ENCODE measurements at places on chromosomes 1 and 21.
A peak's percentile ranks its signal among the peaks of the same experiment; 100 is the strongest.

DNA sequence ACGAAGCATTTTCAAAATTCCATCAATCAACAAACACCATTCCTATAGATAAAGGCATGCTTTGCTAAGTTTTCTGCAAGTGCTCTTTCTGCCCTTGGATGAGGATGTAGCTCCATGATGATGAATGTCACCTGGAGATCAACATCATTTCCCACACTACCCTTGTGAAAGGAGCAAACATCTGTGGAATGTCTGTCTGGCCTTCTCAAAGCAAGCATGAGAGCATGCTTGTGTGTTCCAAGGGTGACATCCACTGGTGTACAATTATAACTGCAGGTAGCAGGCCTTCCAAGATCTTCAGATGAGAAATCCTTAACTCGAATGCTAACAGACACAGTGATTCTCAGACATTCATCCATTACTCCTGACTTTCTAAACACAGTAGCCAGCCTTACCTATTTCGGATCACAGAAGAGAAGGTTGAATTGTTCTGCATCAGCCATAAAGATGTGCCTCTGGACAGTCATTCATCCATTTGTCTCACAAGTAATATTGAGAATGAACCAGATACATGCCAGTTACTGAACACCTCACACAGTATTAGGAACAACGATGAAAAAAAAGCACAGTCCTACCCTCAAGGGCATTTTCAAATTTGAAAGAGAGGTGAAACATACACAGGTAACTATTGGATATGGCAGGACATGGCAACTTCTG lies 162.4 kb downstream of the TPR start:
- DNase-seq = peak; percentile 73

- no peak for DNase-seq
These were observed 49.6 kb downstream of the AK4 start for GRCh38 chr1:65197636-65198035.

- no peak for DNase-seq
These were observed 275.2 kb upstream of the NEGR1 start for GRCh38 chr1:72557446-72558049.

GRCh38 chr21:44924606-44925377 lies 4.1 kb upstream of the ITGB2 start:
- no peak for DNase-seq

GRCh38 chr1:186681121-186681520 lies 898 bp upstream of the PTGS2 start:
- DNase-seq = no peak

GRCh38 chr1:3542676-3543075 lies 68.6 kb downstream of the MEGF6 start:
- no peak for DNase-seq

DNA sequence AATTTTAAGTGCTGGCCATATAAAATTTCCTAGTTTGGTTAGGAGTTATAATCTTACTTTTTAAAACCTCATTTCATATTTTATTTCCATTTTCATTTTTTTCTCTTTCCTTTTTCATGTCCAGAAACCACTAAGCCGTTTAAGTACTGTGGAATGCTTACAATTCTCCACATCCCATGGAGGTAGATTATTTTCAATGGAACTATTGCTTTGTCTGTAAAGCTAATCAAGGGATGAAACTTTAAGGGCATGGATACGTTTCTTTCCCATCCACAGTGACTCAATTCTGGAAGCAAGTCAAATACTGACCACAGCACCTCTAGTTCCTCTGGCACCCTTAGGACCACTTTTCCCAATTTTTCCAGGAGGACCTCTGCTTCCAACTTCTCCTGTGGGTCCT lies 139.1 kb upstream of the ZNHIT6 start:
- DNase-seq = no peak

DNA sequence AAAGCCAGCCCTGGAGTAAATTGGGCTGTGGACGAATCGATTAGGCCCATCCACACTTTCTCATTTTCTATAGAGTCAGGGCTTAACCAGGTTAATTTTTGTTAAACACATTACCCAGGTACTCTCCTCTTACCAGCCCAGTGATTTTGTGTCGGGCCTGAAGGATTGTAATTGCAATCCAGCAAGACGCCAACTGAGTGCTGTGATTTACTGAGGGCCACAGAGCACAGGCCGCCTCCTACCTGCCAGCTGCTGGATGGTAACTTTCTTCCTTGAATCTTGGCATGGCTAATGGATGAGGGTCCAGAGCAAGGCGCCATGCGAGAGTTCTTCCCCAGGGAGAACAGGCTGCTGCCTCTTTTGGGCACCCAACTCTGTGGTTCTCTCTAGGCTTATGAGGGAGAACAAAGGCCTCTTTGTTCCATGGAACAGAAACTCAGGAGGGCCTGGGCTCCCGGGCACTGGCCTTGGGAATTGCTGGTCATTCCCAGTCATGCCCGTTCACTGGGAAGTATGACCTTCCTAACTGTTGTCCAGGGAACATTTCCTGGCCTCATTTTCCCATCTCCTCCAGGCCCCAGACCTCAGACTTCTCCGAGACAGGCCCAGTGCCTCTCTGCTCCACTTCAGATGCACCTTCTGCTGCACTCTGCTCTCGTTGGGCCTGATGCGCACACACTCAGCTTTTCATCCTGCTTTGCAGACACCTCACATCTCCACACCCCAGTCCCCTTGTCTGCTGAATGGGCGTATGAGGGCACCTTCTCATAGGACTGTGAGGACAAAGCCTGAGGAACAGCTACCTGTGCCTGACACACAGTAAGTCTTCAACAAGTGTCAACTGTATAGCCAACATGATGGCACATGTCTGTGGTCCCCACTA lies 57.3 kb downstream of the SYF2 start:
- peak; percentile 80 for DNase-seq

DNA sequence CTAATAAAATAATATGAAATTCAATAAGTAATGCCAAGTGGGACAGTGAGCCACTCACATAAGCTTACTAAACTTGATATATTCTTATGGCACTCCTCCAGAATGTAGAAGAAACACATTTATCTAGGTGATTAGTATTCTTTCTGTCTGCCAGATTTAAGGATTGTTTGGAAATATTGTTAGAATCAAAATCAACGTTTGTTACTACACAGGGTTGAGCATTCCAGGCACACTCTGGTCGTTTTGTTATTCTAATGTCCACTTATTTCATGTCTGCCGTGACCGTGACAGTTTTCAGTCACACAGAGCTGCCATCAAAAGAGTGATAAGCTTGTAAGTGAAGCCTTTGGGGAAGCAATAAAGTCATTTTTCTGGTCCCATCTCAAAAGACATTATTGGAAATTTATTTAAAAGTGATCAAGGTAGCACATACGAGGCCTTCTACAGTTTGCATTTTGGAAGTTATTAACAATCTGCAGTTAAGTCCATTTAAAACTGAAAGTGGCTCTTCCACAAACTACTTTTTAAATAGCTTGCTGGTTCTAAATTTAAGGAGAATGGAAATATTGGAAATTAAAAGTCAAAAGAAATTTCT lies 38.0 kb downstream of the NFIA start:
- DNase-seq = no peak

DNA sequence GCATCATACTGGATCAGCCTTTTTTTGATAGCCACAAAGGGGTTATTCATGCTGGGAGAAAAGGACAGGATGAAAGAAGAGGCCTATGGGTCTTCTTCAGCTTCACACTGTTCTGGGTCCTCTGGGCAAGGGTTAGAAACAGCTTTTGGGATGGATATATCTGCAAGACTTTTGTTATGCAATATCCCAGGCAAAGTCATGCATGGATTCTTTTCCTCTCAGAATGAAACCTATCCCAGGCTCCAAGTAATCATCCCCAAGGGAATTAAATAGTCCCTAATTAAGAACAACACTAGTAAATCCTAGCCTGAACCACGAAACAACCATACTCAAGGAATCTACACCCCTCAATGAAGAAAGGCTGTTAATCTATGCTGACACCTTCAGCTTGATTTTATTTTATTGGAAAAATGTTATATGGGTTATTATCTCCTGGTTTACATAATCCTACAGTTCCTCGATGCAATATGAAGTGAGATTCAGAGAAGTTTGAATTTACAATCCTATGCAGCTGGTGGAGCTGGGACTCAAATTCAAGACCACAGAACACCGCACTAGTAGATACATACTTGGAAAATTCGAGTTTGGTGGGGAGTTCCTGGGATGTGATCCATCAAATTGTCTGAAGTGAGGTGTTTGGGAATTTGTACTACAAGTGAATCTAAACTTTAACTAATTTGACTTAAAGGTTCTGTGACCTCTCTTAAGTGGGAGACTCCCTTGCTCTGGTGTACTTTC lies 338.6 kb downstream of the TBX15 start:
- no peak for DNase-seq

DNA sequence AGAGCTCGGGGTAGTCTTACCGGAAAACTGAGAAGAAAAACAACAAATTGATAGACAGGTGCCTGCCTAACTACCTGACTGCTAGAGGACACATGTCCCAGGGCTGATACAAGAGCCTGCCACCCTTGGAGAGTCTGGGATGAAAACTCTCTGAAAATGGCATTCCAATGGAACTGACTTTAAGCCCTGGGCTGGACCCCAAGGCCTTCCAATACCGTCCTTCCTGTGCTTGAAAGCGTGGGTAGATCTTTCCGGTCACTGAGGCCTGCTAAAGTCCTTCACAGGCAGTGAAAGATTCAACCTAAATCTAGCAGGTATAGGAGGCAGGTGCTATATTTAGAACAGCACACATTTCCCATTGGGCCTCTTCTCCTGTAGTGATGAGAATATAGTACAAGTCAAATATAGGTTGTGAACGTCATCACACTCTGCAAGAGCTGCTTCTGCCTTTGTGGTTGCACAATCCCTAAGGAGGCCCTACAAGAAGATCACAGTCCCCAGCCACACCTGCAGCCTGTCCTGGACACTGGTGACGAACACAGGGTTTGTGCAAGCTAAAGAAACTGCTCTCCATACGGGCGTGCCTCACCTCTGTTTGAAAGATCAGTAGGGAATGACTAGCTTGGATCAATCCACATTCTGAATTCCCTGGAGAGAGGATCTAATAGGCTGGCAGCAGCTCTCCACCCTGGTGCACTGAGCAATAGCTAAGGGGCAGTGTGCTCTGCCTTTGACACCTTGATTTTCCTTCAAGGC lies 876 bp upstream of the CHML start:
- DNase-seq = no peak

GRCh38 chr21:42707207-42707830 lies 53.9 kb downstream of the PDE9A start:
- DNase-seq = no peak

GRCh38 chr1:193762236-193762635 lies 575.8 kb upstream of the B3GALT2 start:
- DNase-seq = no peak

- DNase-seq = no peak
These were observed 522.6 kb downstream of the PTPRU start for GRCh38 chr1:29758781-29759499.

DNA sequence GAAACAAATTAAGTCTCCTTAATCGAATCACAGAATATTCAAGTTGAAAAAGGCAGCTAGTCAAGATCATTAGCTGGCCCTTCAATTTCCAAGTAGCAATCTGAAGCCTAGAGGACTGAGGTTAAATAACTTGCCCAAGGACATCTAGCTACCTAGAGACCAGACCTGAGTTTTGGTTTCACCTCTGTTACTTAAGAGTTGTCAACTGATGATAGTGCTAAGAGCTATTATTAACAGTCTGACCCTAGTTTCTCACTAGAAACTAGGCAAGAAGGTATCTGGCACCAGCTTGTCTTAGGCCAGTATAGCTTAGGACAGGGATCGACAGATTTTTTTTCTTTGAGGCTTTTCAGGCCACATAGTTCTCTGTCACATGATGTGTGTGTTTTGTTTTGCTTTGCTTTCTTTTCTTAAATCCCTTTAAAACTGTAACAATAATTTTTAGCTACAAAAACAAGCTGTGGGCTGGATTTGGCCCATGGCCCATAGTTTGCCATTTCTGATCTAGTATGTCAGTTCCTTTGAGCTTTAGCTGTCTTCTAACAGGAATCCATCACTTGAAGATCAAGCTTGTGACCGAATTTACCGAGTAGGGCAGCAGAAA lies 23.2 kb downstream of the TRIM45 start:
- DNase-seq = no peak

DNA sequence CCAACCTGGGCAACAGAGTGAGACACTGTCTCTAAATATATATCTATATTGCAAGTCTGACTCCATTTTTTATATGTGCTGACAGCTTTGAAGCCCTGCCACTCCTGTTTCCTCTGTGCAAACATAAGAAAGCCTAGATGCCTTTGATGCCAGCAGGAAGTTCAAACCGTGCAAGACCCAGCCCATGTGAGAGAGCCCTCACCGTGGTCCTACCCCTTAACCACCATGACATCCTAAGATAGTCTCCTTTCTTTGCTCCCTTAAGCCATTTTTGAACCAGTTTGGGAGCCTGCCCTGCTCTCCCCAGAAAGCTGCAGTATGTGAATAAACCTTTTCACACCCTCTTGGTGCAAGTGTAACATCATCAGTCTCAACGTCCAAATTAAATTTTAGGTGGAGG lies 3.7 kb upstream of the DIPK1A start:
- no peak for DNase-seq

DNA sequence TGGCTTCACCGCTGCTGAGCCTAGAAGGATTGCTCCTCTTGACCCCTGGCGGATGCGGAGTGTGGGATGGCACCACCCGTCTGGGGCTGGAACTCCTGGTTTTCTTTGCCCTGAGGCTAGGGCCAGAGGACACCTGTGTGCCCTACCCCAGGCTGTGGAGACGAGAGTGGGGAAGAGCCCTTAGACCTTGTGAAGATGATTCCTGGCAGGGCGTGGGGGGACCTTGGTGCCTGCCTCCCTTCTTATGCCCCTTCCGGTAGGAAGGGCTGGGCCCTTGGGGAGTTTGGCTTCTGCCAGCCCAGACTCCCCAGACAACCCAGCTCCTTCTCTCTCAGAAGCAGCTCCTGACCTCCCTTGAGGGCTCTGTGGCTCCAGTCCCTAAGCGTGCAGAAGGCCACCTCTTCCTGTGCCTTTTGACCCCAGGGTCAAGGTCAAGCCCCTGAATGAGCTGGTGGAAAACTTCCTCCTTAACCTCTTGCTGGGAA lies 891 bp downstream of the RPS6KA1 start:
- peak; percentile 3 for DNase-seq

- no peak for DNase-seq
These were observed 60.6 kb downstream of the EVA1C start for GRCh38 chr21:32472890-32473765.

DNA sequence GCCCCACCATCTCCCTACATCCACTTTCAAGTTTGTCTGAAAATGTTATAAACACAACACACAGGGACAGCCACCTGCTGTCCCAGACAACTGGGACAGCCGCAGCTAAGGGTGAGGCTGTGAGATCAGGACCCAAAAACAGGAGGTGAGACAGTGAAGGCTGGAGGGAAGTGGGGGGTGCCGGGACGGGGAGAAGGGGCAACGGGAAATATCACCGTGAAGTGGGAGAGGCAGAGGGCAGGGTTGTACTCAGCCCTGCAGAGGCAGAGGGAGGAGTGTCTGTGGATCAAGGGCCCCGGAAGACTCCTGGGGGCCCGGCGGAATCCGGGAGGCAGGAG lies 114.4 kb downstream of the CASZ1 start:
- DNase-seq = no peak

DNA sequence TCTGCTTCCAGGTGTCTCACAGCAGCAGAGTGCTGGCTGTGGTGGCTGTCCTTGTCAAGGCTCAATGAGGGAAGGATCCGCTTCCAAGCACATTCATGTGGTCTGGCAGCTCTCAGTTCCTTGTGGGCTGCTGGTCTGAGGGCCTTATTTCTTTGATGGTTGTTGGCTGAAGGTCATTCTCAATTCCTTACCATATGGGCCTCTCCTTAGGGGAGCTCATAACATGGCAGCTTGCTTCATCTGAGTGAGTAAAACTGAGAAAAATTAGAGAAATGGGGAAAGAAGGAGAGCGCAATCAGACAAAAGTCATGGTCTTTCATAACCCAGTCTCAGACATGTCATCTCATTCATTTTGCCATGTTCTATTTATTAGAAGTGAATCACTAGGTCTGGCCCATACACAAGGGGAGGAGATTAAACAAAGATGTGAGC lies 81.7 kb upstream of the TSPAN2 start:
- no peak for DNase-seq
